ENCODE measurements at places on chromosomes 5 and 9.

DNA sequence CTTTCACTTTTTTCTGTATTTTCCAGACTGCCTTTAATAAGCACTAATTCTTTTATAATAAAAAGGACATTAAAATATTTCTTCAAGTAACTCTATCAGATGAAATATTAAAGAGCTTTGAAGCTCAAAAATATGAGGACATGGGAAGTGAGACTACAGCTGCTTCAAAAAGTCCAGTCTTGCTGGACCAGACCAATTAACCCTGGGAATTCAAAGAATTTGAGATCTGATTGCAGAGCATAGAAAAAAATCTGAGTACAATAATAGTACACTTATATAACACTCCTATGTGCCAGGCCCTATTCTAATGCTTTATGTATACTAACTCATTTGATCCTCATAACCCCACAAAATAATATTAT lies 9.8 kb downstream of the TMEM245 start:
- DNase-seq = no peak

DNA sequence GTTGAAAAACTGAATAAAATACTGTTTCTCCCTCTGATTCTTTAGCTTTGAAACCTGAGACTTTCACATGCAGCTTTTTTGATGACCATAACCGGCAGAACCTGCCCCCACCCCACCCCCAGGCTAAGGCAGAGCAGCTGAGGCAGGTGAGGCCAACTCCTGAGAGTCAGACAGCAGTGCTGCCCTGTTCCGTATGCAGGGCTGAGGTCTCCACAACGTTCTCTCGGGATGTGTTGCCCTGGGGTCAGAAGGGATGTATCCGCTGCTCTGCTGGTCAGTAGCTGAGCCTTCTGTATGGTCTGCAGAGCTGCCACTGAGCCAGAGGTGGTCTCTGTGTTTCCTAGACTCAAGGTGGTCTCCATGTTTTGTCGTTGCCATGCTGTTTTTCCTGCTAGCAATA lies 190.5 kb downstream of the AOPEP start:
- DNase-seq = no peak

DNA sequence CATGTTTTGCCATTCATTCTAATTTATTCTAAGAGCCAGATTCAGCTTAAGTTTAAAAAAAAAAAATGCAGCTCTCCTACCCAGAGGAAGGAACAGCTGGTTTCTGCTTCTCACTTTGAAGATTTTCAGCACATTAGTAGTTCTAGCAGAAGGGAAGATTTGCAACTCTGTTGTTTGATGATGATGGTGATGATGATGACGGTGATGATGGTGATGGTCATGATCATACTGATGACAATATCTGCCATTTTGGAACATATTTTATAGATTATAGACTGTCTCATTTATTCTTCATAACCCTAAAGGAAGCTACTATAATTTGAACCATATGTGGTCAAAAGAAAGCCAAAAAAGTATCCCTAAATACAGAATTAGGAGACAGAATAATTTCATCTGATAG lies 7.9 kb upstream of the MED10 start:
- DNase-seq = no peak

GRCh38 chr9:21696411-21696871 lies 106.0 kb upstream of the MTAP start:
- DNase-seq = no peak

GRCh38 chr9:92747459-92748232 lies 17.0 kb downstream of the BICD2 start:
- DNase-seq = no peak

GRCh38 chr5:93236807-93237421 lies 344.1 kb downstream of the NR2F1-AS1 start:
- no peak for DNase-seq

DNA sequence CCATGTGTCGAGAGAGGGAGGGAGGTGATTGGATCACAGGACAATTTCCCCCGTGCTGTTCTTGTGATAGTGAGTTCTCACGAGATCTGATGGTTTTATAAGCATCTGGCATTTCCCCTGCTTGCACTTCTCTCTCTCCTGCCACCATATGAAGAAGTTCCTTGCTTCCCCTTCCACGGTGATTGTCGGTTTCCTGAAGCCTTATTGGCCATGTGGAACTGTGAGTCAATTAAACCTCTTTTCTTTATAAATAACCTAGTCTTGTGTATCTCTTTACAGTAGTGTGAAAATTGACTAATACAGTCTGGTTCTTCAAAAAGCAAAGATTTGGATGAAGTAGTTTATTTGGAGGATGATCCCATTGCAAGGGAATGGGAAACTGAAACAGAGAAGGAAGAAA lies 11.3 kb upstream of the MIER3 start:
- no peak for DNase-seq

- DNase-seq = no peak
Observed at GRCh38 chr5:14204011-14204670, 61.0 kb downstream of the TRIO start.

- peak; percentile 17 for DNase-seq
Observed at GRCh38 chr5:97164846-97165245, 18.2 kb downstream of the RIOK2 start.

GRCh38 chr5:154358516-154359220 lies 87.1 kb upstream of the SAP30L start:
- DNase-seq = no peak

- no peak for DNase-seq
Observed at GRCh38 chr5:152178350-152178699, 226.8 kb downstream of the NMUR2 start.

DNA sequence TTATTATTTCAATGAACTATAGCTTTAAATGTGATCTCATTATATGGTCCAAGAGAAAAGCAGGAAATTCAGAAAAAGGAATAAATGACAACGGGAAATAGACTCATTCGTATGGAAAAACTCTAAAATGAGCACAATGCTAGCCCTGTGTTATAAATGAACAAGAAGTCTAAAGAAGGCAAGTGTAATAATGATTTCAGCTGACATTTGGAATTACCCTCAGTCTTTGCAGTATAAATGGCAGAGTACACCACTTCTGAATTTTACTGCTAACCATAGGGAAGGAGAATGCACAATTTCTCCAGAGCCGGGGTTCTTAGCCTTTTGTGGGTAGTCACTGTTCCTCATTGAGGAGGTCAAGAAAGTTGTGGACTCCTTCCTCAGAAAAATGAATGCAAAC lies 93.1 kb downstream of the ANKRD55 start:
- no peak for DNase-seq

- peak; percentile 0 for DNase-seq
Observed at GRCh38 chr5:23507278-23507685, at the start of gene PRDM9. Gene PRDM9 (plus strand): TSS chr5:23507609. CDS start chr5:23509034, 1,425 bp downstream.

DNA sequence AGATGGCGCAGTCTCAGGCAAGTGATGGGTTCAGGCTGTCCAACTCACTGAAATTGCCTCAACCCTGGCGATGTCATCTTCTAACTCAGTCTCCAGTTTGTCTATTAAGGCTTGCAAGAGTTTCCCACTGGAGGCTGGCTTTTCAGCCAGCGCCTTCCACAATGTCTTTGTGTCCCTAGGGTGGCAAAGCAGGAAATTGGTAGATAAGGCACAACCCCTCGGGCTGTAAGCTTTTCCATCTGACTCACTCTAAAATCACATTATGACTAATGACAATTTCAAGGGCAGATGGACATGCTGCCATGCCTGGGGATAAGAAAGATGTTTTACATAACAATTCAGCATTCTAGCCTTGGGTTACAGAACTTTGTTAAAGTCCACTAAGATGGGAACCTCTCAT lies 61.9 kb downstream of the MROH2B start:
- DNase-seq = peak; percentile 2

- no peak for DNase-seq
Observed at GRCh38 chr9:124780060-124780756, 3.3 kb downstream of the OLFML2A start.

DNA sequence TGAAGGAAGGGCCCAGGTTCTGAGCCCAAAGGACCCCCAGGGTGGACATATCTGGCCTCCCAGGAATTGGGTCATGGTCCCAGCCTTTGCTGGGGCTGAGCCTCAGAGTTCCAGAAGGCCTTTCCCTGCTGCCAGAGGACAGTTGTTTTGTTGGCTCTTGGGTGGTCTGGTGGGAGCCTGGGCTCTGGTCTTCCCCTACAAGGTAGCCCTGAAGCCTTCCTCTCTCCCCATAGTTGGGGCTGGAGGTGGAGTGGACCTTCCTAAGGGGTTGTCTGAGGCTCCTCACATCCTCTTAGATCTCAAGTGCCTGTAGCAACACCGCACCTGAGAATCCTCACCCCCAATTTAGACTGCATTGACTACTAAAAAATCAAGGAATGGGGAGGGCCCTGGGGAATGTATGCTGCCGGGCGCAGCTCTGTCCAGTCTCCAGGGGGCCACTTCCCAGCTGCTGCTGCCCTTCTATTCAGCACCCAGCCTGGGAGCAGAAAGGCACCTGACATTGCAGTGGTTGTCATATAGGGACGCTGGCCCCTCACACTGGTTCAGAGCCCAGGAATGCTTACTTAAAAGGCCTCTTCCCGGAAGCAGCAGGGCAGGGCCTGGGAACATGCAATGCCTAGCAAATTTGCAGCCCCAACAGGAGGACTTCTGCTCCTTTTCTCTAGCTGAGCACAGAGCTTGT lies 66.4 kb downstream of the IL31RA start:
- DNase-seq = no peak

GRCh38 chr5:2149195-2149539 lies 266.4 kb upstream of the IRX4 start:
- peak; percentile 29 for DNase-seq

- no peak for DNase-seq
Observed at GRCh38 chr9:19527663-19528062, 118.9 kb downstream of the ACER2 start.

DNA sequence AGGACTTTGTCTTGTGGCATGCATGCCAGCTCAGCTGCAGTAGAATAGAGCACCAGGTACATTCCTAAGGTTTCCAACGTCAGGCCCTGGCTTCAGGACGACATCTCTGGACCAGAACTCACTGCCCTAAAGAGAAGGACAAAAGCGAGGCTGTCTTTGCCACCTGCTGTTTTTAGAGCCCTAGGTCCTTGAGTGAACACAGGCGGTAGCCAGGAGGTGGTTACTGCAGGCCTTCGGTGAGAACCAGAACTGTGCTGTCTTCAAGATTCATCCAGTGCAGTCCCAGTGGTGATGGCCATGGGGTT lies 288.9 kb upstream of the CDH18 start:
- no peak for DNase-seq

DNA sequence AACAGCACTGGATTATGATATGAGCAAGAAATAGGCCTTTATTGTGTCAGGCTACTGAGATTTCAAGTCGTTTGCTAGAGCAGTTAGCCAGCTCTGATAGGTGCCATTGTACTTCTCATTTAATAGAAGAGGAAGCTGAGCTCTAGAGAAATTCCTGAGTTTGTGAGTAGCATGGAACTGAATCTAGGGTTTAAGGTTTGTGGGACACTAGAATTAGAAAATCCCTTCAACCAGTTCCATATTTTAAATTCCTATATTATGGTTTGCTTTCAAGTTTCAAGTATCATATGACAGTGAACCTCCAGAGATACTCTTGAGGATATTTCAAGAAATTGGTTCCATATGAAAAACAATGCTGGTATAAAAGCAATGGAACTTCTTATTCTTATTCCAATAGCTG lies 87.6 kb downstream of the ANKRD55 start:
- no peak for DNase-seq

- DNase-seq = peak; percentile 39
Observed at GRCh38 chr5:140214831-140215230, 39.8 kb downstream of the CYSTM1 start.

DNA sequence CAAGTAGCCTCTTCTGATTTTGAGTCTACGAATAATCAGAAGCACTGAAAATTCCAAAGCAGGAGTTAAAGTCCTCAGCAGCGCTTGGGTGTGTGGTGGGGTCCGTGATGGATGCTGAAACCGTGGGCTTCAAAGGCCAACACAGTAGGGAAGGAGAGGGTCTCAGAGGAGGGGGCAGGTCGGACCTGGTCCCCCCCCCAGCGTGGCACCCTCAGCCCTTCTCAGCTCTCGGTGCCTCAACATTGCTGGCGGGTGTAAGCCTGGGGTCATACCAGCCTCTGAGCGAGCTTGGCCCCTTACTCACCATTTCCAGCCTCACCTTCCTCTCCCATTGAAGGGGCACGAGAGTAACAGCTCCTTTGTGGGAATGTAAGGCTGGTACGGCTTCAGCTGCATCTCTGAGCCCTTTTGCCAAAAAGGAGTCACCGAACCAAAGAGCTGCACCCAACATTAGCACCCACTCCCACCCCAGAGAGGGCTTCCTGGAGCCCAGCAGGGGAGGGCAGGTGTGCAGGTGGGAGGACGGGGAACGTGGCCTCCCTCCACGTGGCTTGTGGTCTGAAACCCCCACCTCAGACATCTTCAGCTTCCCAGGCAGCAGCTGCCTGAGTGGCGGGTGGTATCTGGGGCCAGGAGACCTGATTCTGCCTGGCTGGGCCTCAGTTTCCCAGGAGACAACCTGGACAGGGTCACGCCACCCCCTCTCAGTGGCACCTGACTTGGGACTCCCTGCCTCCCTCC lies 6.7 kb upstream of the LCN1 start:
- DNase-seq = no peak

GRCh38 chr5:32173267-32174010 lies 680 bp downstream of the GOLPH3 start:
- DNase-seq = peak; percentile 41

DNA sequence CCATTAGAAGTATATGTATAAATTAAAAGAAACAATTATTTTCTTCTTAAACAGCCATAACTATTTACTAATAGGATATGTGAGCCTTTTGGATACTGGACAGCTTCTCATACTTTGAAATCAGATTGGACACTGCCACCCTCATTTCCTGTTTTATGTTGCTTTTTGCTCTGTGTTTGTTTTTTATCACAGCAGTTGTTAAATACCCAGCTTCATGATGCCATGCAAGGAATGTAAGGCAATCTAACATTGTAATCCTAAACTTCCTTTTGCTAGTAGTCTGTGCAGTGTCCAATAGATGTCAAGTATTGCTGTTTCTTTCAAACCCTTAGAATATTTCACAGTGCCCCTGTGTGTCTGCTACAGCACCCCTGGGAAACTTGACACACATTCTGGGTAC lies 56.2 kb downstream of the CNTLN start:
- DNase-seq = no peak

DNA sequence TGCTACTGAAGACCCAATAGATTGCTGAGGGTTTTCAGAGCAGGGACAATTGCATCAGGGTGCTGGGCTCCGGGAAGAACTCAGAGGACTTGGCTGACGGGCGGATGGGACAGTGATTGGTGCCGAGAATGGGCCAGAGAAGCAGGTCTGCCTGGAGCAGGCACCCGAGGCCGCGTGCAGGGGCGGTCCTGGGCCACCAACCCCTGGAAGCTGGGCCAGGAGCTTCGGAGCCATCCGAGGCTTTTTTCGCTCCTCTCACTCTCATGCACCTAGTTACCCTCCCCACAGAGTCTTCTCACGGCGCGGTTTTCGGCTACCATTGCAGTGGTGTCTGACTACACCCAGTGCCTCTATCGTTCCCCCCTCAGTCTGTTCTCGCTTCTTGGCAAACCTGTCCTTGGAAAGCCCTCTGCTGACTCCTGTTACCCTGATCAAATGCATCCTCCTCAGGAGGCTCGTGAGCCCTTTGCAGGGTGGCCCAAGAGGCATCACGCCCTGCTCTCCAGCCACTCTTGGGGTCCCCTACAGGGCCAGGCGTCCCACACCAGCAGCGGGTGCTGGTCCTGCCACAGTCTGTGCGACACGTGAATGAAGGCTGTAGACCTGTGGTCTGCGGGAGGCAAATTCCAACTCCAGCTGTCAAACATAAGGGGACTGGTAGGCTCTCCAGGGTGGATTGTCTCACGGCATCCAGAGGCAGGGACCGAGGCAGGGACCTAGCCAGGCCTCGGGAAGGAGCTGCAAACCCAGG lies 1.2 kb upstream of the CLPTM1L start:
- no peak for DNase-seq

- peak; percentile 67 for DNase-seq
Observed at GRCh38 chr5:150350524-150351344, 6.8 kb upstream of the TCOF1 start.
